ENCODE measurements at places on chromosomes 5 and 9.
A peak's percentile ranks its signal among the peaks of the same experiment; 100 is the strongest.

DNA sequence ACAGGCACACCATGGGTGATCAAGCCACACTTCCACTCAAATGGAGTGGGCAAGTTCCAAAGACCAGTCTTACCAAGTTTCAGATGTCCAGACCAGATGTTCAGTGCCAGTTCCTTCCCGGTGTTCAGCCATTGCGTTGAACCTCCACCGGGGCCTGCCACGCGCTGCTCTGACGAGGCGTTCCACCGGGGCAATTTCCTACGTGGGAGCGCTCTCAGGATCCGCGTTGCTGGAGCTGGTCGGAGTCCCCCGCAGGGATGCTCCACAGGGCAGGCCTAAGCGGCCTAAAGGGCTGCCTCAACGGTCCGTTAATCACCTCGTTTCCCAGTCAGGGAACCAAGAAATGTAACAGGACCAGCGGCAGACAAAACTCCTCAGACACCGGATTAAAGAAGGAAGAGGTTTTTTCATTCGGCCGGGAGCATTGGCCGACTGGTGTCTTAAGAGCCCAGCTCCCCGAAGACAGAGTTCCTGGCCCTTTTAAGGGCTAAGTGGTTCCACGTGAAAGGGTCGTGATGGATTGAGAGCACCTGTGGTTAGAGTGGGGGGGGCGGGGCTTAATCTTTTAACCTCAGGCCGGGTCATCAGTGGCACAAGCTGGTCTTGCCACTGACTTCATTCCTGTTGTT, 35.7 kb upstream of the PPP1R26 start:
- no peak for DNase-seq

GRCh38 chr9:19440823-19441580, 32.2 kb downstream of the ACER2 start:
- no peak for DNase-seq

DNA sequence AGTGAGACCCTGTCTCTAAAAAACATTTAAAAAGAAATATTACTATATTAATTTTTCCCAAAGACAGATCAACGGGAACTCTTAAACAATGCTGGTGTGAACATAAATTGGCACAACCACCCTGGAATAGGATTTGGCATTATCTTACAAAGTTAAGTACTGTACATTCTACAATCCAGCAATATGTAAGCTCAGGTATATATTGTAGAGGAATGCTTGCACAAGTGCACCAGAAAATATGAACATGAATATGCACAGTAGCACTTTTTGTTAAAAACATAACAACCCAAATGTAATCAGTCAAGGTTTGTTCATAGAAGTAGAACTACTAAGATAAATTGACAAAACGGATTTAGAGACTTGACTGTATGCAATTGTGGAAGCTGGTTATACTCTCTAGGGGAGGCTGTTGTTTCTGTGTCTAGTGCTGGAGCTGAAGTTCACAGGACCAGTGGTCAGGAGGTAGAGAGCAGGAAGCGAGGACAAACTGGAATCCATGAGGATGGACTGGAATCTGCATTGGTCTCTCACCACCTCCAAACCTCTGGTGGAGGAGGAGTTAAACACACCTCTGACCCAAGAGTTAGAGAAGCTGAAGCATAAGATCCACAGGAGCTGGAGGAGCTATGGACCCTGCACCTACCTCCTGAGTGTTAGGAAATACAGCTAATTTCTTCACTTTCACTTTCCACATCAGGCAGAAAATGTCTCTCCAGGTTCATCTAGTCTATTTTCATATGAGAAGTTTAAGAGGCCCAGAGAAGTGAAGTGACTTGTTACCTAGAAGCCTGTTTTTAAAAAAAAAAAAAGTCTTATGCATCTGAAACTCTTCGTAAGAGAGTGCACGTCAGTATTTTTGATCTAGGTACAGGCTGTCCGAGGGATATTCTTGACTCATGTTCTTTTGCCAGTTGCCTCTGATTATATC, 20.3 kb upstream of the RIC1 start:
- no peak for DNase-seq

GRCh38 chr5:54867310-54867944, 118.0 kb downstream of the ESM1 start:
- peak; percentile 71 for DNase-seq

DNA sequence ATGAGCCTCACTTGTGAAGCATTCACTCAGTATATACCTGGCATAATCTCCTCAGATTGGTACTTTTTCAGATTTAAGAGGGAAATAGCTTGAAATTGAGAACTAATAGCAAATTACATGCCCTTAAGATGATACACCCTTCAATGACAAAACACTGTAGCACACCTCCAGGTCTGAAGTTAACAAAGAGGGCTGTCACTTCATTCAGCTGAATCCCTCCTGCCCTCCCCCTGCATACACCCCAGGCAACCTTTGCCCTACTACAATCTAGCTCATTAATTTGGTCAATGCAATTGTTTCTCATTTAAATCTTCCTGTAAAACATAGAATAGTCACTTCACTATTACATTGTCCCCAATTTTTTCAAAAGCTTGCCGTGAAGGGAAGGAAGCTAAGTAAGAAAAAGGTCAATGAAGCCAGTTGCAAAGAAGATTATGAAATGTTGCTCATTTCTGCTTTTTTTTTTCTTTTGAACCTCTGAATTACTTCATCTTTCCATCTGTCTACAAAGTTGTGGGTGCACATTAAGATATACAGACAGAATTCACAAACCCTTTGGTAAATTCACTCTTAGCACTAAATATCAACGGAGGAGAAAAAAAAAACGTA, 294.8 kb upstream of the PTGER4 start:
- DNase-seq = no peak

GRCh38 chr9:127654619-127655018, 42.5 kb downstream of the STXBP1 start:
- DNase-seq = peak; percentile 11

DNA sequence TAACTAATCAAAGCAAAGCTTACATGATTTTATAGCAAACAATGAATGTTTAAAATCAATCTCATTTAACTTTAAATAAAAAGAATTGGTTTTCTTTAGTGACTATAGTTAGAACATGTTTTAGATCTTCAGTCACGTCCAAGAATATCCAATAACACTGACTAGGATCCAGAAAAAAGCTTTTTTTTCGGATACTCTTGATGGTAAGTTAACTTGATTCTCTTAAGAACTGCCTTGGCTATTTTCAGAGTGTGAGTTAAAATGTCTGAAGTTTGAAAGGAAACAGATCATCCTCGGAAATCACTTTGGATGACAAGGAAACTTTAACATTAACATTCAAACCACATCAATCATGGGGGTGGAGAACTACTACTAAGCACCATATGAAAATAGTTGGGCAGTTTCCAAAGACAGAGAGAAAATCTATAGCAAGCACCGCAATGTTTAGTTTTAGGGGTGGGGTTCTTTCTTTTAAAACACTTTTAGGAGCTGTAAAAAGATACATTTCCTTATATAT, 83.7 kb upstream of the SLC27A6 start:
- no peak for DNase-seq

GRCh38 chr5:38008198-38008597, 168.4 kb upstream of the GDNF start:
- DNase-seq = no peak

- no peak for DNase-seq
These were observed 11.9 kb downstream of the SPINK6 start for GRCh38 chr5:148214665-148215185.

DNA sequence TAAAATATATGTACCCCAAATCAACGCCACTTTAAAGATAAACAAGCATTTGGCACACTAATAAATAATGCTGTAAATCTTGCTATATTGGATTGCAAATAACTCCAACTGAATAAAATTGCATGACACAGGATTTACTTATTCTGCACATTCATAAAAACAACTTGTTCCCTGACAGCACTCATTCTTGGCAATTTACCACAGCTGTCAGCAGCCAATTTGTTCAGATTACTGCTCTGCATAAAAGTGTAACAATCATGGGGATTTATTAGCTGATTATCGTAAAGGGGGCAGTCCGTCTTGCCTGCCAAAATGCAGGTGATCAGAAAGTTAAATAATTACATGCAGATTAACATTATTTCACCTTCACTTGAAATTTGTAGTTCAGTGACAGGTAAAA, 285.3 kb downstream of the SLF1 start:
- no peak for DNase-seq

- DNase-seq = no peak
These were observed 80.0 kb downstream of the MAN2A1 start for GRCh38 chr5:109769597-109770291.

DNA sequence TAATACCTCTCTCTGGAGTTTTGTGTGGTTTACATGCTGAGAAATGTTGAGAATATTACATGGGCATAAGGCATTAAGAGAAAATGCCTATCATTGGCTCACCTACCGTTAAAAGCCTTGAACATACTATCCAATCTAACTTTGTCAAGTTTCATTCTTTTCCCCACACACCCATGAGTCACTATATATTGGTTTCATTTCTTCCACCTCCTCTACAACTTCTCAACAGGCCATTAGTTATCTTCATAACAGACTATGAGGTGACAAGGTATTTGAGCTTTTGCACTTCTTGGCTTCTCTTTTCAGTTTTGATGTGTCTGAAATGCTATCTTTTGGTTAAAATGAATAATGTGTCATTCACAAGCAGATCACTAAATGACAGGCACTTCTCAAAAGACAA, 288.0 kb downstream of the KCNN2 start:
- no peak for DNase-seq

- no peak for DNase-seq
These were observed 18.0 kb downstream of the PRUNE2 start for GRCh38 chr9:76887951-76888350.

DNA sequence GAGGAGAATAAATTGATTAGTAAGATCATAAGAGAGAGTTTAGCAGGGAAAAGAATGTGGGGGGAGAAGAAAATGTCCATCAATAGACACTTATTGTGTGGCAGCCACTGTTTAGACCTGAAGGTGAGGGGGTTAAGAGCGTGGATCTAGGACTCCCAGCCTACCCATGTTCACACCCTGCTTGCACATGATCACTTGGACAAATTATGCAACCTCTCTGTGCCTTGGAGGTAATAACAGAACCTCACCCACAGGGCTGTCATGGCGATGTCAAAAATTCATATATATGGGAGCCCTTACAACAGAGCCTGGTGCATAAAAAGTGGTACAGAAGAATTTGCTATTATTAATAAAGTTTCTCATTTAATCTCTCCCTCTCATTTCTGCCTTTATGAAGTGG, 86.0 kb upstream of the EQTN start:
- DNase-seq = no peak

- peak; percentile 65 for DNase-seq
These were observed 52.7 kb upstream of the ERCC6L2 start for GRCh38 chr9:95822583-95823431.

- no peak for DNase-seq
These were observed 347.8 kb downstream of the TRIM32 start for GRCh38 chr9:117034866-117035265.

- DNase-seq = no peak
These were observed 624.9 kb upstream of the GRAMD2B start for GRCh38 chr5:125798307-125798706.

DNA sequence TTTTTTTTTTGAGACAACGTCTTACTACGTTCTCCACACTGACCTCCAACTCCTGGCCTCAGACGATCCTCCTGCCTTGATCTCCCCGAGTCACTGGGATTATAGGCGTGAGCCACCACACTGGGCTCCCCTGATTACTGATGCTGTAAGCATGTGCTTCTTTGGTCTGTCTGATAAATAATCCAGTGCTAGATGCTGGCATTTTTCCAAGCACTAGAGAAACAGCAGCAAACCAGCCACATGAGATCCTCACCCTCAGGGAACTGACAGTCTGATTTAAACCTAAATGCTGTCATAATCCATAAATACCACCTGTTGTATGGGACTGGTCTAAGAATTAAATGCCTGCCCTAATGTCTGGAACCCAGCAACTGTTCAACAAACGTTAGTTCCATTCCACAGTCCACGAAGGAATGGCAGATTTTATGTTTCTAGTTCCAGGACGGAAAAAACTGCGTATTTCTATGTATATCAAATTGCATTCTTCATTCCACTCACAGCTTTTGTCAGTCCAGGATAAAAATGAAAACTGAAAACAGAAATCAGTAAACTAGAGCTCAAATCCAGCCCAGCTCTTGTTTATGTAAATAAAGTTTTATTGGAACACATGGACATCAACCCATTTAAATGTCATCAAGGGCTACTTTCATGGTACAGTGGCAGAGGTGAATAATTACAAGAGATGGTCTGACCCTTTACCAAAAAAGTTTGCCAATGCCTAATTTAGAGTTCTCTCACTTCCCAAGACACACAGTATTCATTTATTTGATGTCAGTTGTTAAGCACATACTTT, 20.1 kb downstream of the SLC35D2 start:
- DNase-seq = no peak

DNA sequence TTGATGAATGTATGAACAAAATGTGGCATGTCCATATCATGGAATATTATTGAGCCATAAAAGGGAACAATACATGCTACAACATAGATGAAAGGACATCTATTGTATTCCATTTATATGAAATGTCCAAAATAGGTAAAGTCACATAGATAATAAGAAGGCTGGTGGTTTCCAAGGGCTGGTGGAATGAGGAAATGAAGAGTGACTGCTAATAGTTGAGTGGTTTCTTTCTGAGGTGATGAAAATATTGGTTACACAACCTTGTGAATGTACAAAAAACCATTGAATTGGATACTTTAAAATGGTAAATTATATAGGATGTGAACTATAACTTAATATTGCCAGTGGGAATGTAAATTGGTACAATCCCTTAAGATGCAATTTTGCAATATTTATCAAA, 5.2 kb downstream of the ARSB start:
- no peak for DNase-seq
